Frontal cortex (tissue), 4 donors: ENCODE measurements at places on chromosomes 6 and 20. TPM values are rescaled to one million over a fixed set of nuclear protein-coding genes. Genes with fewer than 3 reads are reported as not detected.

The SIRPD gene
- not detected for total RNA-seq

The TP53TG5 gene
- not detected for total RNA-seq

The VGLL2 gene
- not detected for total RNA-seq

The PRL gene
- not detected for total RNA-seq

The LPA gene
- total RNA-seq, result 1.2 TPM

The LY6G5C gene
- 5.3 TPM for total RNA-seq

The PCSK2 gene
- 15.9 TPM for total RNA-seq

The GDAP1L1 gene
- total RNA-seq, result 131 TPM

The TBC1D32 gene
- 40.8 TPM for total RNA-seq

The STX11 gene
- under 0.01 TPM for total RNA-seq

The CASS4 gene
- total RNA-seq, result under 0.01 TPM

The MAFB gene
- total RNA-seq, result 7.3 TPM

The BAG2 gene
- total RNA-seq, result 1.6 TPM

The LTA gene
- not detected for total RNA-seq

The HLA-DQB1 gene
- total RNA-seq, result 0.41 TPM

The FOXQ1 gene
- 1.2 TPM for total RNA-seq

The PSMF1 gene
- 24.5 TPM for total RNA-seq

The LY86 gene
- 2.9 TPM for total RNA-seq

The C6orf120 gene
- total RNA-seq, result 26.9 TPM

The MUCL3 gene
- not detected for total RNA-seq

The BTN1A1 gene
- total RNA-seq, result not detected

The HS3ST5 gene
- 13.9 TPM for total RNA-seq

The PRSS35 gene
- total RNA-seq, result 2.0 TPM

The RBM24 gene
- total RNA-seq, result 31.4 TPM

The KIFC1 gene
- total RNA-seq, result 4.1 TPM

The HCRTR2 gene
- total RNA-seq, result 30.6 TPM

The MICB gene
- total RNA-seq, result 0.41 TPM

The SLC26A8 gene
- total RNA-seq, result 5.7 TPM

The MATN4 gene
- under 0.01 TPM for total RNA-seq

The ADNP gene
- total RNA-seq, result 68.1 TPM

The ENPP3 gene
- total RNA-seq, result 0.41 TPM

The ZNF322 gene
- total RNA-seq, result 46.9 TPM

The NFS1 gene
- total RNA-seq, result 23.6 TPM

The HSPA1L gene
- 5.7 TPM for total RNA-seq

The EPHA7 gene
- 65.6 TPM for total RNA-seq

The BPI gene
- total RNA-seq, result under 0.01 TPM

The SLC52A3 gene
- total RNA-seq, result under 0.01 TPM

The OGFR gene
- 24.1 TPM for total RNA-seq

The SCRT2 gene
- 1.6 TPM for total RNA-seq

The FRMD1 gene
- not detected for total RNA-seq

The PTCHD4 gene
- total RNA-seq, result 28.1 TPM

The HNF4A gene
- total RNA-seq, result not detected

The CTAGE9 gene
- not detected for total RNA-seq

The SPATS1 gene
- total RNA-seq, result 0.41 TPM

The ULBP3 gene
- 11.8 TPM for total RNA-seq

The OPRM1 gene
- 1.2 TPM for total RNA-seq

The LGSN gene
- total RNA-seq, result 0.82 TPM

The PXT1 gene
- not detected for total RNA-seq

The PTCRA gene
- total RNA-seq, result not detected

The MOCS3 gene
- 9.4 TPM for total RNA-seq

The NKX2-4 gene
- total RNA-seq, result not detected
